ENCODE measurements at places on chromosomes 1 and 21.

GRCh38 chr1:17816511-17816910 is 61.4 kb downstream of the ACTL8 start:
- DNase-seq, result no peak

GRCh38 chr1:232664844-232665777 is 35.2 kb upstream of the SIPA1L2 start:
- no peak for DNase-seq

DNA sequence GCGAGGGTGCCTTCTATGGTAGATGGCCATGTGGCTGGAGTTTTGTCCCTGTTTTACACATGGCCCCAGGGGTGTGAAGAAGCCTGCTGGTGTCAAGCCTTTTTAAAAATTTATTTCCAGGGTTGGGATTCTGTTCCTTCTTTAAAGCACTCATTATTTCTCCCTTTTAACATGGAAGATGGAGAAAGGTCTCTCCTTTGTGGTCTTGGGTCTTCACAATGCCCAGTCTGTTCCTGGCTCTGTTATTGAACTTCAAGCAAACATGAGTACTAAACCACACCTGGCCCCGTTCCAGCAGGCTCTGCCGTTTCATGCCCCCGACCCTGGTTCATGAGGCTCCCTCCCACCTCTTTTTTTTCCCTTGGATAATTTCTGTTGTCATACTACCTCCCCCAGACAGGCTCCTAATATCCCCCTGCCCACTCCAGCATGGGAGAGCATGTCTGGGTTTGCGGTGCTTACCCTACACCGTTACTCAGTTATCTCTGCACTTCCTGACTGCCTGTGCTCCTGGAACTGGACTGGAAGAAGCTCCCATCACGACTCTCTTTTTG is 121.2 kb upstream of the KIAA0040 start:
- no peak for DNase-seq

DNA sequence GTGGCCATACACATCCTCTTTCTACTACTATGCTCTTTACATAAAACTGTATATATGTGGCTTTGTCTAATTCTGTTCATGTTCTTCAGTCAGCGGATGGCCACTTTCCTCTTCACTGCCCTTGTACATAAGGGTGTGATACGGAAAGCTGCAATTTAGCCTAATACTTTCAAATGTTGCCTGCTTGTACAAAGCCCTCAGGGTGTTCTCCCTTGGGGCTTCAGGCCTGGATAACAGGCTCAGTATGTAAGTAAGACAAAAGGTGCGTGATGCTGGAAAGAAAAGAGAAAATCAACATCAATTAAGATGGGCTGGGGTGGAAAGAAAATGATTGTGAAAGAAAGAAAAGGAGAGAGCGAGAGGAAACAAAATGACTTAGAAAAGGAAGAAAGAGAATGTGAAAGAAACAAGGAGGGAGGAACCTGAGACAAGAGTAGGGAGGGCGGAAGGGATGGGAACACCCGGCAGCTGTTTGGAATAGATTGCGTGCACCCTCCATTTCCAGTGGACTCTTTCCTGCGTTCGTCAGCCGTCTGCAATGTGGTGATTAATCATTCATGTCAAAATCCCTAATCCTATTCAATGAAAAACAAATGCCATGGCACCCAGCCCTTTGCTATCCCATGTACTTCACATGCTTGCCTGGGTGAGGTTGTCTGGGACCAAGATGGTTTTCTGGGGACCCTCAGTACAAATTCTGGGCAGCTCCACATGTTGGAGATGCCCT is 553.6 kb downstream of the NUF2 start:
- no peak for DNase-seq

DNA sequence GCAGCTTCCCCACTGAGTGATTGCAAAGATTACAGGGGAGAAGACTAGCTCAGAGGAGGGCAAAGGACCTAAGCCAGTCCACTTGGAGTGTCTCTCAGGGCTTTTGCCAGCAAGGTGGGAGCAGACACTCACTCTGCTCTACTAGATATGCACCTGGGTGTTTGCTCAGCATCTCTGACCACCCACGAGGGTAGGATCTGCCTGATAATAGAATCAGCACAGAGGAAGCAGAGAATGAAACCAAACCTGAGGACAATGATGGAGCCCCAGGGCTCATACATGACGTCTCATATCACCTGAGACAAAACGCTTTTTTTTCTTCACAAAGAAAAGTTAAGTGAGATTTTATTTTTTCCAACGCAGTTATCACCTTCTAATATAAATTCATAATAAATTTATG is 79.4 kb downstream of the RRAGC start:
- no peak for DNase-seq

DNA sequence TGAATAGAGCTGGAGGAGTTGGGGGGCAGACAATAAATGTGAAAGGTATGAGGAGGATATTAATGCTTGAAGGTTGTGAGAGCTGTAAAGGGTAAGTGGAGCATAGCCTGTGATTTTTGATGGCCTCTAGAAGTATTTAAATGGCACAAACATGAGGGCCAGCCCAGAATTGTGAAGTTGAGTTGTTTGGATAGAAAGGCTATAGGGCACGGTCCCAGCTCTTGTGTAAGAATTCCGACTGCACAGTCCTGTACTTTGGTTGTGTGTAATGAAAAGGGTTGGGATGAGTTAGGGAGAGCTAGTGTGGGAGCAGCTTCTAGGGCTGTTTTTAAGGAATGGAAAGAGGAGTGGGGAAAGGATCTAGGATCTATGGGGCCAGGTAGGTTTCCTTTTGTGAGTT is 665.5 kb downstream of the USP25 start:
- DNase-seq, result no peak

GRCh38 chr1:81812712-81813111 is 12.0 kb downstream of the ADGRL2 start:
- no peak for DNase-seq

DNA sequence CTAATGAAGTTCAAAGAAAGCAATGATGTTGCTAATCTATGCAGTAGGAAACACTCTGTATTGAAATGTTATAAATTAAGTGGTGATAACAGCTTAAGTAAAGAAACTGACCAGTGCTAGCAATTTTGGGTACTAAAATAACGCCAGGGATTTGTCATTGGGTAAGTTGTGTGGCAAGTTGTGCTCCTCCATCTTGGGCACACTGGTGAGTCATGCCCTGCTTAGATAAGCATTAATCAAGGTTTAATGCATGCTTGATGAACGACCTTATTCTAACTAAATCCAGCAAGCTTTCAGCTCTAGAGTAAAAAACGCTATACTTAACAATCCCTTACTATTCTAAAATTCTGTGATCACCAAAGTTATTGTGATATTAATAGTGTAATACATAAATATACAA is 25.2 kb downstream of the VAMP4 start:
- DNase-seq, result no peak

- no peak for DNase-seq
Measured at GRCh38 chr21:43827015-43827611, 37.7 kb downstream of the RRP1 start.

DNA sequence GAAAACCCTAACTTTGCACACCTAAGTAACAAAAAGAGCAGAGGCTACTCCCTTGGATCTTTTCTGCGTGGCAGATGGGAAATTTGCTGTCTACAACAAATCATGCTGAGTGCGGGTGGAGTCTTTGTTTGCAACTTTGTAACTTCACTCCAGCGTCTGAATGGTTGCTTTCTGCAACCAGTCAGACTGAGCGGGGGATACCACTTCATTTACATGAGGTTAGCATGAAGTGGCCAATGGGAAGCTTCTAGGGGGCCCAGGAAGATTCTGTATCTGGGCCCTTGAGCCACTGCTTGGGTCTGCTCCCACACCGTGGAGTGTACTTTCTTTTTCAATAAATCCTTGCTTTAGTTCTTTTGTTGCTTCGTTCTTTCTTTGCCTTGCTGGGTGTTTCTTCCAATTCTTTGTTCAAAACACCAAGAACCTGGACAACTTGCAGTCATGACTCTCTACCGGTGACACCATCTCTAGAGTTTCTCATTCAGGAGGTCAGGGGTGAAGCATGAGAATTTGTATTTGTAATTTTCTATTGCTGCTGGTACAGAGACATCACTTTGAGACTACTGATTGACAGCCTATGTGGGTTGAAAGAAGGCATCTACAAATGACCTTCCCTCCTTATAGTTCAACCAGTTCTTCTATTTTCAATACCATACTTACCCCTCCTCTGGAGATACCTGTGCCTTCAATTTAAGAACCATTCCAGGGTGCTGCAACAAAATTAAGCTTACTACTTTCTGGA is 55.8 kb upstream of the RC3H1 start:
- no peak for DNase-seq

- DNase-seq, result no peak
Measured at GRCh38 chr1:156448134-156448967, 52.2 kb downstream of the MEF2D start.

- DNase-seq, result no peak
Measured at GRCh38 chr1:30321246-30321910, 402.0 kb downstream of the MATN1 start.

- no peak for DNase-seq
Measured at GRCh38 chr1:69252696-69253095, 315.0 kb upstream of the LRRC7 start.

DNA sequence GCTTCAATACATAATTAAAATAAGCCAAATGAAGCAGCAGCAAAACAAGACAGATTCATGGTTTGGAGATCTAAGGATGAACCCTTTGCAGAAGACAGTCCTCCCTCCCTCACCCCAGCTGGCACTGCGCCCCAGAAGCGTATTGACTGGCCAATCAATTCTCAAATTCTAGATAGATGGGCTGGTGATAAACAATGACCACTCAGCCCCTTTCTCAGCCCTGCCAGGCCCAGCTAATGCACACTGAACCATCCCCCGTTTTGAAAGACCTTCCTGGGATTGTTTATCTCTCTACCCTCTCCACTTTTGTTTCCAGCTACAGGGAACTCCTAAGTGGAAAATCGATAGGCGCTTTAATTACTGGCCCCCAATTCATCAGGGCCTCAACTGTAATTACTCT is 29.0 kb downstream of the TNR start:
- no peak for DNase-seq

DNA sequence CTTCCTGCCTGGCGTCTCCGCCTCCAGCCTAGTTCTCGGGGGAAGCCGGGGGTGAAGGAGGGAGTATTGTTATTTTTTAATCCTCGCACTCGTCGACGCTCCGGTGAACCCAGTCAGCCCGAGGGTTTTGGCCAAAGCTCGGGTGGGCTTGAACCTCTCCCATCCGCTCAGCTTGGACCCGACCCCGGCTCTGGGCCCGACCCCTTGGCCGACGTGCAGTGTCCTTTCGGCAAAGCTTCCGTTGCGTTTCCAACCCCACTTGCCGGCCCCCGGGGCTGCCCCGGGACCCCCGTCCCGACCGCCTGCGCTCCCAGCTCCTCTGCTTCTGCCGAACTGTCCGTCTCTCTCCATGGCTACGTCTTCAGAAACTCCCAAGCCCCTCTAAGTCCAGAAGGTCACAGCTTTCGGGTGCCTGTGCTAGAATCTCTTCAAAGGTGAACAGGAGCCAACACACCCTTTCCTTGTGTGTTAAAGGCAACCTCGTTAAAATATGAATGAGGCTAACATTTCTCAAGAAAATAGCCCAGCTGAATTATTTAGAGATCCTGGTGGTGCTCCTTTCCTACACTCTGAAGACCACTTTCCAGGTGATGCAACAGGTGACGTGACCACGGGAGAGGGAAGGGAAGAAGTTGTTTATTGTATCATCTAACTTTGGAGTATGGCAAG is 647 bp downstream of the DESI2 start:
- no peak for DNase-seq

- DNase-seq, result no peak
Measured at GRCh38 chr1:68963353-68963752, 466.5 kb upstream of the DEPDC1 start.

DNA sequence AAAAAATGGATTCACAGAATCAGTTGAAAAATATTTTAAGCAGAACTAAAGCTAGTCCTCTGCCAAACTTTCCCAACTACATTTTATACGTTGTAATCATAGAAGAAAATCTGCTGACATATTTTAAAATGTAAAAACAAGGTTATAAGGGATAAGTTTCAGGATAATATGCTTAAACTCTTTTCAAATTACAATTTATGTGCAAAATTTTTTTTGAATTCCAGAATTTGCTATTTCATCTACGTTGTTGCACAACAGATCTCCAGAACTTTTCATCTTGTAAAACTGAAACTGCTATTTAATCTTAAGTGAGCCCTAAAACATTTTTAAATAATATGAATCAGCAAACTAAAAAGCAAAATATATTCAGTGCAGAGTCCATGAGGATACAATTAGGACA is 5.9 kb downstream of the EDEM3 start:
- DNase-seq, result no peak

DNA sequence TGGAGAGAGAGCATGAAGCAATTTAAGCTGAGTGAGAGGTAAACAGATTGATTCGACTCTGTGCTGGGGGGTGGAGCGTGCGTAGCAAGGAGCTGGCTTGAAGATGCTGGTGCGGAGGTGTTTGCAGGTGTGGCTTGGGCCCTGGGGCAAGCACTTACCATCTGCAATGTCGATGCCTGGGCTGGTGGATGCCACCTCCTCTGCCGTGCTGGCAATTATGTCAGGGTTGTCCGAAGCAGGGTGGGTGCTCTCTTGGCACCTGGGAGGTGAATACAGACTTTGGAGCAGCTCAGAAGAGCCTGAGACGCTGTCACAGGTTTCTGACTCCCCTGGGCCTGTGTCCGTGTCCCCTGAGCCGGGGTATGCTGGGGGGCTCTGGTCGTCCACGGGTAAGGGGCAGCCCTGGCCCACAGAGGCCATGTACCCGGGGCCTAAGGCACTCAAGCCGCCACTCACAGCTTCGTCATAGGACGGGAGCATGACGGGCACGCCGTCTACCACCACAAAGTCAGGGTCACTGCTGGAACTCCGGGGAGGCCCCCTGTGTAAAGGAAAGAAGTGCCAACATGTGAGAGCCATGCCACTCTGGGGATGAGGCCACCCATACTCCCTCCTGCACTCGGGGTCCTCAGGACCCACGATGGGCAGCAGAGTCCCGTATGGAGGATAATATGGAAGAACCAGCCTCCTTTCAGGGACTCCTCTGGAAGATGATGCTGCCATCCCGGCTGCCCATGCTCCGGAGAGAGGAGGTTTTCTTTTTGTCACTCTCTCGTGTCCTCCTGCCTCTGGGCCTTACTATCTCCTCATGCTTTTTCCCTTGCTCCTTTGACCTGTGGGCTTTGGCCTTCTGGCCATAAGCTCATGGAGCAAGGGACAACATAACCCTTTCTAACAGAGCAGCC is 80.3 kb upstream of the TLR5 start:
- DNase-seq, result no peak

DNA sequence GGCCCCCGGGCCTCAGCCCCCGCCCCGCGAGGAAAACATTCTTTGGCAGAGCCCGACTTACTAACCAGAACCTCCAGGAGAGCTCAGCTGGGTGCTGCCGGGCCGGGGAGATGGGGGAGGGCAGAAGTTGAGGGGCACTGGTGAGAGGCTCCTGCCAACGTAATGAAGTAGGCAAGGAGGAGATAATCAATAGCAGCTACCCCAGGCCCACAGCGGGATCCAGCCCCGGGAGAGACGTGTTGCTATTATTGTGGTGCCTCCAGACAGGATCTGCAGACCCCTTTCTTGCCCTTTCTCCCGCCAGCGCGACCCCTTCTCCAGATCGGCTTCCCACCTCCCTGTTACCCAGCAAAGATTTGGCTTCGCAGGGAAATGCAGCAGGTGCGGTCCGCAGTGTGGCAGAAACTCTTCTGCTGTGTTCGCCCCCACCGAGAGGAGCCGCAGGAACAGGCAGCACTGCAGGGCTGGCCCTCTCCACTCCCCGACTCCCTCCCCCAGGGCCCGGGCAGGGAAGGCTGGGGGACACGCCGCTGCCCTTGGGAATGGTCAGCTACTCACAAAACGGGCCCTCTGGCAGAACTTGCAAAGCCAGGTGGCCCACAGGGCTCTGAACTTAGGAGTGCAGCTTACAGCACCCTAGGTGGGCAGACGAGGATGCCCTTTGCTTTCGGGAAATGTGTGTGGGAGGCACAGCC is 1.5 kb upstream of the KCNA2 start:
- no peak for DNase-seq

All from stimulated activated CD4-positive, alpha-beta T cell treated with anti-CD3 and anti-CD28 coated beads, Interleukin-2, amount 100 ng/mL, for 48 hours (primary cell).